ENCODE measurements at places on chromosomes 1 and 21. TPM values are rescaled to one million over a fixed set of nuclear protein-coding genes. Genes with fewer than 3 reads are reported as not detected.
A peak's percentile ranks its signal among the peaks of the same experiment; 100 is the strongest.

DNA sequence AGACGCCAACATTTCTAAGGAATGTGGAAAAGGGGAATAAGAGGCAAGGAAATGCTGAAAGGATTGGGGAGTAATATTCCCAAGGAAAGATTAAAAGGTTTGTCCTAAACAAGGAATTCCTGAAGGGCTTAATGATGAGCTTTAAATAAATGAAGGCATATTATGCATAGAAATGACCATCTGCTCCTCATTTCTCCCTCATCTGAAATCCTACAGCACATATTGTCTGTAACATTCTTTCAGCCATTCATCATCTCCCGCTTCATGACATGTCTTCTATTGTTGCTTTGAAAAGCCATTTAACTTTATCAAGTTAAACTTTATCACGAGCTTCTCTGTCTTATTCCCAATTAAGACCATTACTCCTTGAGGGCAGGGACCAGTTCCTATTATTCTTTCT is 608.7 kb upstream of the PLXNA2 start:
- no peak for DNase-seq

AK4 gene
- 57.8 TPM for total RNA-seq

- DNase-seq, result no peak
Observed at GRCh38 chr1:47791879-47792608, 205.1 kb downstream of the TRABD2B start.

HAO2 gene
- total RNA-seq, result not detected

CLCNKB gene
- total RNA-seq, result not detected

- no peak for DNase-seq
Observed at GRCh38 chr1:233655301-233655740, 41.4 kb downstream of the KCNK1 start.

GRCh38 chr1:80896781-80897356 is 903.9 kb upstream of the ADGRL2 start:
- DNase-seq, result no peak

VANGL2 gene
- 6.0 TPM for total RNA-seq

DNA sequence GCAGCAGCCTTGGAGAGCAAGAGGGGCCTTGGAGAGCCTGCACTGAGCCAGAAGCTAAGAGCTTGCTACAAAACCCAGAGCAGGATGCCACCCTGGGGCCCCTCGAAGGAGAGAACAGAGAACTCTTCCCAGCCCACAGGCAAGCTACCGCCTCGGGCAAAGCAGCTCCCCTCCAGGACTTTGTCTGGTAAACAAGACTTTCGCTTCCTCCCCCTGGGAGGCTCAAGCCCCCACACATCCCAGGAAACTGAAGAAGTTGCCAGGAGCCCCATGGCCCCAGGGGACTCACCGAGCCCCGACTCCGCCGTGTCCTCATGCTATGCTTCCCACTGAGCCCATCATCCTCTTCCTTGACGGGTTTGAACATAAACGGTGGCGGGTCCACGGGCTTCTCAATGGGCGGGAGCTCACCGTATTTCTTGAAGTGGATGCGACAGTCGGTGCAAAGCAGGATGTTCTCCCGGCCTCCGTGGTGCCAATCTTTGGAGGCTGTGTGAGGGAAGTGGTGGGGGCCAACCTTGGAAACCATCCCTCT is 45.9 kb downstream of the SLC45A1 start:
- DNase-seq, result no peak

WDR4 gene
- total RNA-seq, result 17.8 TPM

DNA sequence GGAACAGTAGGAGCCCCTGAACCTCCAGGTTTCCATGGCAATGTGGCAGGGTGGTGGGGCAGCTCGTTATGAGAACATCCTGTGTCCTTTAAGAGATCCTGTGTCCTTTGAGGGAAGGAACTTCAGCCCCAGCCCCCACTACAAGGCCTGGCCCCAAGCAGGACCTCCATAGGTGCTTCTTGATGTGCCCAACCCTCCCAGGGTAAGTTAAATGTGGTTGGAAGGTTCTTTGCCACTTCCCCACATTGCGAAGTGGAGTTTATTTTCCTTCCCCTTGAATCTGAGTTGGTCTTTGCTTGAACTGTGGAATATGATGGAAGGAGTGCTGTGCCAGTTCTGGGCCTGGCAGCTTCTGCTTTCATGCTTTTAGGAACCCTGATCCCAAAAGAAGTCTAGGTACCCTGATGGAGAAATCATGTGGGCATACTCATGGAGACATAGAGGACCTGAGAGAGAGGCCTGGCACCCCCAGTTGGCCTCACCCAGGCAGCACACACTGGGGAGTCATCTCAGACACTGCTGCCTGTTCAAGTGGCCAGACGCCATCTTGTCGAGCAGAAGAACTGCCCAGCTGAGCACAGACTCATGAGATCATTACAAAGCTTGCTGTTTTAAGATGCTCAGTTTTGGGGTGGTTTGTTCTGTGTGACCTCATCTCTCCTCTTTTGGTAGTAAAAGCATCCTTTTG is 44.1 kb upstream of the ACTL8 start:
- no peak for DNase-seq

AK5 gene
- 268 TPM for total RNA-seq

DNAJB4 gene
- total RNA-seq, result 67.7 TPM

GRCh38 chr1:229535230-229535629 is 23.3 kb downstream of the ABCB10 start:
- no peak for DNase-seq

GRCh38 chr1:50735443-50735842 is 224.6 kb downstream of the FAF1 start:
- no peak for DNase-seq

GRCh38 chr1:20558191-20558590 is 5.8 kb downstream of the FAM43B start:
- no peak for DNase-seq

- DNase-seq, result peak; percentile 80
Observed at GRCh38 chr1:220094016-220094911, at the start of gene IARS2. TSS of gene IARS2 (plus strand) at chr1:220094132. CDS start at chr1:220094217, 85 bp downstream.

GRCh38 chr1:30381671-30382365 is 341.6 kb downstream of the MATN1 start:
- DNase-seq, result no peak

NMNAT2 gene
- total RNA-seq, result 222 TPM

GRCh38 chr1:167221126-167221737 is 546 bp downstream of the POU2F1 start:
- DNase-seq, result no peak

GRCh38 chr1:9720785-9721605 is 69.5 kb downstream of the PIK3CD start:
- DNase-seq, result no peak

- peak; percentile 72 for DNase-seq
Observed at GRCh38 chr1:155070721-155071569, 7.4 kb downstream of the EFNA4 start.

All from dorsolateral prefrontal cortex (tissue), 122 donors.